ENCODE measurements at places on chromosomes 1 and 21.

- peak; percentile 35 for DNase-seq
Measured at GRCh38 chr1:119286587-119287181, 81.9 kb upstream of the HAO2 start.

DNA sequence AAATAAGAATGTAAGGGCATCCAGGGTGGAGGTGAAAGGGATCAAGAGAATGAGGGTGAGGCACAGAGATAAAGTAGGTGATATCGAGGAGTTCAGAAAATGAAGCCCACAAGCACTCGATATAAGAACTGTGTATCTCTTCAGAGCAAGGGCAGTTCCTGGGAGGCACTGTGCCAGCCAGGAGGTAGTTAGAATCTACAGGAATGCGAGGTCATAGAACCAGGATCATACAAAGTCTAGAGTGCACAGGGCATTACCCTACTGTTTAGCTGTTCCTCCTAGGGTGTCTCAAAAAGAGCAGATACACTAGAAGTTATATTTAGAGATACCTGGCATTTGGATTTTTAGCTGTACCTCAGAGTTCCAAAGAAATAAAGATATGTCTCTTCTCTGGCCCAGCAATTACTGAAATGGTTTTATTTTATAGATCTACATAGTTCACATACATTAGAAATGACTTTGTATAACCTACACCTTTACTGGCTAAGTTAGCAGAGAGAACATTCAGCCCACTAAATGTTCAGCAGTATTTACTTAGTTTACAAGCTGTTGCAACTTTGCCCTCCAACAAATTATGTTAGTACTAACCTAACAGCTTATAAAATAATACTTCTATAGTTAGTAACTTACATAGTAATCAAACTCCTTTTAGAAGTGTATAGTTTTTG, 1.6 kb downstream of the OVAAL start:
- DNase-seq = no peak

DNA sequence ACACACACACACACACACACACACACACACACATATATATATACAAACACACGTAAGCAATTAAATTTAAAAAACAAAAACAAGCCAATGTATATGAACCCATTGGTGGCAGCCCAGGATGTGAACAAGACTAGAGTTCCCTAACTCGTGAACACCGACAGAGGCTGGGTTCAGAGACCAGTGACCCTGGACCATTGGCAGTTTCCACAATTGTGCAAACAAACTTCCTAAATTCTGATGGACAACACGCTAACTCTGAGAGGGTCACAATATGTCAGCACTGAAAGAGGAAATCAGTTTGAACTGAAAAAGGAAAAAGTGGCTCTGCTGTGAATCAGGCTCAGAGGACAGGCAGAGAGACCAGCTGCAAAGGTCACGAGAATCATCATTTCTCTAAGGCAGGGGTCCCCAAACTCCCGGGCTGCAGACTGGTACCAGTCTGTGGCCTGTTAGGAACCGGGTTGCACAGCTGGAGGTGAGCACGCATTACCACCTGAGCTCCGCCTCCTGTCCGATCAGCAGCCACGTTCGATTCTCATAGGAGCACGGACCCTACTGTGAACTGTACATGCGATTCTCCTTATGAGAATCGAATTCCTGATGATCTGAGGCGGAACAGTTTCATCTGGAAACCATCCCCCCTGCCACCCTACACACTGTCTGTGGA, 50.5 kb upstream of the ERO1B start:
- DNase-seq = no peak

DNA sequence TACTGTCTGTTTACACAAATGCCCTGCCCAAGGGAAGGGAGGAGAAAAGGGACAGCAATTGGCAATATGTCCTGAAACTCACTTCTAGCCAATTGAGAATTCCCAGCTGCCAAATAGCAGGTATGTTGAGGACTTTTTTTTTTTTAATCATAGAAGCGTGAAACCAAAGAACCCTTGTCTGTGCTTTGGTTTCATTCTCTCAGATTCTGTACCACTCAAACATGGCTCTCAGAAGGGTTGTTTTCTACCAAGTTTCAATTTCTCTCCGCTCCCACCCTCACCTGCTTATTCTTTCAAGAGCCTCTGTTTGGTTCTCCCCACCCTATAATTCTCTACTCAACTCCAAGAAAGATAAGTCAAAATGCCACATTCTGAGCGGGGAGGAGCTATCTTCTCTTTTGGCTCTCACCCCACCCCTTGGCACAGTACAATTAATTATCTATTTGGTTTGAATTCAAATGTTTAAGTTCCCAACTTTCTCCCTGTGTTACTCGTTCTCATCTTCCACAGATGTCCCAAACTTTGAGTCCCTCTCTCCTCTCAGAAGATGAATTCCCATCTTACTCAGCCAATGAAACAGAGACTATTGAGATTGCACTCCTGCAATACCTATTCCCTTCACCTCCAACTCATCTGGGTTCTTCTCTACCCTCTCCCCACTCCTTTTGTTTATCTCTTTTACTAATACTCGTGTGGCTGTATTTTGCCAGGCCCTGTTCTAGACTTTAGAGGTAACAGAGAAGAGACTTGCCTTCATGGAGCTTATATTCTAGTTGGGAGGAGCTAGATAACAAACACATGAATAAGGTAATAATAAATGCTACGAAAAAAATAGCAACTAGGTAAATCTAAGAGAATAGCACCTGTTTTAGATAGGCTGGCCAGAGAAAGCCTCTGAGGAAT, 3.9 kb upstream of the TP53BP2 start:
- DNase-seq = no peak

- no peak for DNase-seq
Measured at GRCh38 chr1:41538741-41539417, 54.4 kb upstream of the EDN2 start.

- DNase-seq = peak; percentile 55
Measured at GRCh38 chr1:45843474-45843905, 40.1 kb downstream of the MAST2 start.

DNA sequence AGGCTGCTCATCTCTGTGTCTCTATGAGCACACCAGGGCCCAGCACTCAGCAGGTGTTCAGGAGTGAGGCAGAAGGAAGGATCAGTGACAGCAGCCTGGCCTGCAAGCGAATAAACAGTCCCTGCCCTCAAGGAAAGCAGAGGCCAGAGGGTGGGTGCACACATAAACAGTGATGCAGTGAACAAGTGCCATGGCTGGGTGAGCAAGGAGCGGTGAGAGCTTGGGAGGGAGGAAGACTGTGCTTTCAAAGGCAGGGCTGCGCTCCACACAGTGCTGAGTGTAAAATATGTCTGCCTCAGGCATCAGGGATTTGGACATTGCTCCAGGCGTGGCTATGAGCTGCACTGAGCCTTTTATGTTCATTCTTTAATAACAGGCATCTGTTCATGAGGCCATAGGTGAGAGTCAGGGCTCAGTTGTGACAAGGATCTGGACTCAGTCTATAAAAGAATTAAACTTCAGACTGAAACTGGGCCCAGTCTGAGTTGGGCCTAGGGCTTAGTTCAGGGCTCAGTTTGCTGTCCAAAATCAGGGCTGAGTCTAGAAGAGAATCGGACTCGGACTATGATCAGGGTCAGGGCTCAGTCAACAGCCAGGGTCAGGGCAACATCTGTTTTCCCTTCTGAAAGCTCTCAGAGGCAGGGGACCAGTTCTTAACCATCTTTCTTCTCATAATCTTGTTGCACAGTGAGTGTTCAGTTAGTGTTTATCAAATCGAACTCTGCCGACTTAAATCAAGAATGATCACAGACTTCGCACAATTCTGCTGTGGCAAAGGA, 213.7 kb downstream of the FOXD2 start:
- DNase-seq = no peak

DNA sequence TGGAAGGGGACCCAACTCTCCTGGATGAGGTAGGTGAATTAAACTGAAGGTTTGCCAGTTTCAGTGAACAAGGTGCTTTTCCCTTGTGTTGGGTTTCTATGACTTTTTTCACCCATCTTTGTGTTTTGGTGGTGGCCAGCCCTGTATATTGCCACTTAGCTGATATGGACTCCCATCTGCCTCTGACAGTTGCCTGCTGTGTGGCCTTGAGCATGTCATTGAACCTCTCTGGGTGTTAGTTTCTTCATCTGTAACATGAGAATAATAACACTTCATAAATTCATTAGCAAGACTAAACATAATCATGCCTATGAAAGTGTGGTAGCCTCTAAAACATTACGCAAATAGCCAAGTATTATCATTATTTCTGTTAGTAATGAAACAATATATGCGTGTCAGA, 141.7 kb downstream of the PBX1 start:
- DNase-seq = no peak
